ENCODE measurements at places on chromosomes 12 and 14. TPM values are rescaled to one million over a fixed set of nuclear protein-coding genes. Genes with fewer than 3 reads are reported as not detected.

DNA sequence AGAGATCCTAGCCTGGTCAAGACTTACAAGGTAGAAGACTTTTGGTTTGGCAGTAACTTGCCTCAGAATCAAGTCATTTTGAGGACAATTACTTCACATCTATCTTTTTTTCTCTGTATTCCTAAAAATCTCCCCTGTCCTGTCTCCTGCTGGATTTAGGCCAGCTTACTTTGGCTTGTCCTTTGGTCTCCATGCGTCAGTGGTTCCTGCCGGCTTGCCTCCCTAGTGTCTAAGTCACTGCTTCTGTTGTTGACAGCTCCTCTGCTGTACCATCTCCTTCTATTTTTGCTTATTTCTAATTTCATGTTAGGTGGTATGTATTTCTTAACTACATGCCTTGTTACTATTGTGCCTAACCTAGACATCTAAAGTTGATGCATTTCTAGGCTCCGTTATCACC, 39.7 kb upstream of the FBLN5 start:
- DNase-seq: no peak

DNA sequence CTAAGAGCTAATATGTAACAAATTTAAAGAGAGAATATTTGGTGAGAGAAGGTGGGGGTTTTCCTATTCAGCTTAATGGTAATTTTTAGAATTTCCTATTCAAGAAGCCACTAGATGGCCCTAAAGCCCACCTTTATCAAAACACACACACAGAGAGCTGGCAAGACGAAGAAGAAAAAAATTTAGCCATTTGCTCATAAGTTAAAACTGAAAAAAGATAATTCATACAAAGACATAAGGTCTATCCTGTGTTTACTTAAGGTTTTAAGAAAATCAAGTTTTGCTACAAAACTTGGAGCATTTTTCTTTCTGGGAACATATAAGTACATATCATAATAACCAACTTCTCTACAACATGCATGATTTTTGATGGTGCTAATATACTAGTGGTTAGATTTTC, 46.8 kb upstream of the PCED1B start:
- DNase-seq: peak; percentile 52

- no peak for DNase-seq
These were observed 35.3 kb downstream of the VWF start for GRCh38 chr12:6088921-6089747.

DNA sequence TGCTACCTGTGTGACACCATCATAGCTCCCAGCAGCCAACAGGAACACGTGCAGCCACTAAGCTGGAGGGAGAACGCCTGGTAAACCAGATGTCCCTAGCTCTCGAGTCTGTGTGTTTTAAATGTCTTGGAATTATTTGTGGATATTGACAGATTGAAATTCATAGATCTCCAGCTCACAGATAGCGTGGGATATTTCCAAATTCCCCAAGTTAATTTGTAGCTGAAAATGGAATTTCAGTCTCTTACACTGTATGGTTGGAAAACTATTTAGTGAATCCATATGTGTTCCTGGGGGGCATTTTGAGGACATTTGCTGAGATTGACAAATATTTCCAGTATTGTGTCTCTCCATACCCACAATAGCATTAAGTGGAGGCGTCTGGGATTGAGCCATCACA, 618.6 kb upstream of the TMEM132C start:
- no peak for DNase-seq

DNA sequence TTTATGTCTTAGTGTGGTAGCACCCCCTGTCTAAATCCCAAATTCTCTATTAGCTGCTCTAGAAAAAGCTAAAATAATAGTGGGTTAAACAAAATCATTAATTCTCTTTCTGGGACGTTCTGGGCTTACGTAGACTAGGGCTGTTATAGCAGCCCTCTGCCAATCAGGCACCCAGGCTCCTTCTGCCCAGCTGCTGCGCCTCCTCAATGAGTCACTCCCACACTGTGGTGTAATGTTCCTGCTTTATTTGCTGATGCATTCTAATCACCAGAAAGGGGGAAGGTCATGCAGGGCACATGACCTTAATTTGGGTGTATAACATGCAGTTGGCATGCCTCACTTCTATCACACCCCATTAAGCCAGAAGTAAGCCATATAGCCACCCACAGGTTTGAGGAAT, 294.5 kb downstream of the GALC start:
- DNase-seq: no peak

DNA sequence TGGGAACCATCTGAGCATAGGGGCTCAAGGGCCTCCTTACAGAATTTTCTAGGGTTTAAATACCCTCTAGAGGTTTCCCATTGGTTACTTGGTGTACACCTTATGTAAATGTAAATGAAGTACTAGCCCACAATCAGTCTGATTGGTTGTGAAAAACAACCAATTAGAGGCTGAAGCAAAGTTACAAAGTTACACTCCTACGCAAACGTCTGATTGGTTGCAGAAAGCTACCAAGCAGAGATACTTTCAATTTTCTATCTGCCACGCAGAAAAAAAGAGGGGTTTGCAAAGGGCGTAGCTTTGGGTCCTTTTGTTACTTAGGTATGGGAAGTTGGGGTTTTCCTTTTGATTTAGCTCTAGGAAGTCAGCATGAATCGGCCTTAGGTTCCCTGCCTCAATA, 1.8 kb upstream of the TMEM19 start:
- no peak for DNase-seq

- no peak for DNase-seq
These were observed 187.4 kb downstream of the EFCAB11 start for GRCh38 chr14:89767131-89767530.

- no peak for DNase-seq
These were observed 20.6 kb upstream of the EML1 start for GRCh38 chr14:99772371-99773283.

DNA sequence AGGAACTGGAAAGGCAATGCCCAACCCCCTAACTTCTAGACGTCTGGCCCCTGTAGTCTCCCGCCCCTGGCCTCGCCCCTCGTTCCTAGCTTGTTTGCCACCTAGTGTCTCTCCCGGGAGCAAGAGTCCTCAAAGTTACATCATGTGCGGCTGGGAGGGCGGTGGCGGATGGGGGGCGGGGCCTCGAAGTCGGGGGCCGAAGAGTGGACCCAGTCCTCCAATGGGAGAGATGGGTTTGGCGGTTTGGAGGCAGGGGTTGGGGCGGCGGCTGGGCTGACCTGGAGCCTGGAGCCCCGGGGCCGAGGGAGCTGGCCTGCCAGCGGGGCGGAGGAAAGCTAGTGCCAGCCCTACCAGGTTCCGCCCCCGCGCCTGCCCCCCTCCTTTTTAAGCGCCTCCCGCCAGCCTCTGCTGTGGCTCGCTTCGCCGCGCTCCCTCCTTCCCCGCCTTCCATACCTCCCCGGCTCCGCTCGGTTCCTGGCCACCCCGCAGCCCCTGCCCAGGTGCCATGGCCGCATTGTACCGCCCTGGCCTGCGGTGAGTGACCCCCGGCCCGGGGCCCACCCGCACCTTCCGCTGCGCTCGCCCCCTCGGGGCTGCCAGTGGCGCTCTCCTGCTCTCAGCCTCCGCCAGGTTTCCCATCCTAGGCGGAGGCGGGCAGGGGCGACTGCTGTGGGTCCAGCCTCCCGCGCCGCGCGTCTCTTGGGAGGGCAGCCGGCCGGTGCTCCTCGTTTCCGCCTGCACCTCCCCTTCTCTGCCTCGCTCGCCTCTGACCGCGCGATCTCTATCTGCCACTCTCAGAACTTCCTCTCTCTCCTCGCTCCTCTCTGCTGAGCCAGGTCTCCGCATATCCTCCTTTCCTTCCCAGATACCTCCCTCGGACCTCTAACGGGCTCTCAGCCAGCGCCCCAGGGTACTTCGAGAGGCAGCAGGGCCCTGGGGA, at the start of gene PCK2:
TSS of gene PCK2 (plus strand) at position 411 of the 940 bp plus-strand sequence. CDS start at position 506, 95 bp downstream.
- peak; percentile 86 for DNase-seq

DNA sequence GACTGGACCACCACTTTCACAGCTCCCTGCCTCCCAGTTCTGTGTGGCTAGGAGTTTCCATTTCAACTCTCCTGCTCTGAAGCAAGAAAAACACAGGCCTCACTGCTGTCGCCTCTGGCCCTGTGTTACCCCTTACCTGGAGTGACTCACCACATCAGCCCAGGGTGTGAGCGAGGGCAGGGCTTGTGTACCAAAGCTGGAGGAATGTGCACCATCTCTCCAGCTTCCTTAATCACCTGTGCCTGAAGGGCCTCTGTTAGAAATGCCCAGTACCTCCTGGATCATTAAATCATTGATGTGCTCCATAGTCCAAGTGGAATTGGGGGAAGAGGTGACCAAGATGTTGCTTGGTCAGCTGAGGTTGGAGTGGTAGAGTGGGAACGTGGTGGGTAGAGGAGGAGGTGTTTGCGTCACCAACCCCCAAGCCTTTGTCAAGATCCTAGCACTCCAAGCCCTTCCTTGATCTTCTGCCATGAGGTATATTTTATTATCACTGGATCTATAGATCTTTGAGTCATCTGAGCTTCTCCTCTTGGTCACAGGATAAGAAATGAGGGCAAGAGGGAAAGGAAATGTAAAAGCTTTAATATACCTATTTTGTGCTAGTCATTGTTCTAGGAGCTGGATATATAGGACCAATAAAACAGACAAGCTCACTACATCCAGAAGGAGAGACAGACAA, 51.3 kb downstream of the SSPN start:
- DNase-seq: no peak

Gene RCOR1
- 75.7 TPM for polyA plus RNA-seq

Gene SRSF5
- polyA plus RNA-seq: 690 TPM

Gene OVCH1
- polyA plus RNA-seq: not detected

Measured in right lung (tissue), 10 donors.